ENCODE measurements at places on chromosomes 1 and 21. TPM values are rescaled to one million over a fixed set of nuclear protein-coding genes. Genes with fewer than 3 reads are reported as not detected.

- H3K27ac ChIP-seq: no peak overlapping the region
- no peak overlapping the region for H3K4me3 ChIP-seq
- H3K27me3 ChIP-seq: no peaks in the 10 kb centered on the region
- H3K36me3 ChIP-seq: no peaks in the 10 kb centered on the region
- DNase-seq: no peak
Measured at GRCh38 chr1:96598416-96599168, 123.0 kb upstream of the PTBP2 start.

DNA sequence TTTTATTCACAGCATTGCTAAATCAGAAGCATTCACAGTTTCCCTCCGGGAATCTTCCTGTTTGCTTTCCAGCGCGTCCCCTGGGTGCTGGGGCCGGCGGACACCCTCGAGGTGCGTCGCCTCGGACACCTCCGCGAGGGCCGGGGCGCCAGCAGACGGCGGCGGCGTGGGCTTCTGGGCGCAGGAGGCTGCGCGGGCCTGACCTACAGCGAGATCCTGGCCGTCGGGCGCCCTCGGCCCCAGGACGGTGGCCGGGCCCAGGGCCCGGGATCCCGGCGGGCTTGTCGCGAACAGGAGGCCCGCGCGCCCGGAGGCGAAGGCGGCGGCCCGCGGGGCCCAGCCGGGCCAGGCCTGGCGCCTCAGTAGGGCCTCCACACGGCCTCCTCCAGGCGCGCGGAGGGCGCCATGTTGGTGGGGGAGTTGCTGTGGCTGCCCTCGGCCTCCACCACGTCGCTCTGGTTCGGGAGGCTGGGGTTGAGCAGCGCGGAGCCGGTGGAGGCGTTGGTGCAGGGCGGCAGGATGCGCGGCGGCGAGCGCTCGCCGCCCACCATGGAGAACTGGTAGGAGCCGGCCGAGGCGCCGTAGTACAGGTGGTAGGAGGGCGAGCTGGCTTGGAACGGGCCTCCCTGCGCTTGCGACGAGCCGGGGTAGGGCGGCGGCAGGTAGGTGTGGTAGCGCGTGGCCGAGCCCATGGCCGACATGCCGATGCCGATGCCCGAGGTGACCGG is 123.1 kb downstream of the CLIC6 start:
- H3K4me1 ChIP-seq: no peaks in the 10 kb centered on the region
- no peak overlapping the region for H3K27ac ChIP-seq
- H3K4me3 ChIP-seq: no peak overlapping the region

- no peaks in the 10 kb centered on the region for H3K4me1 ChIP-seq
- no peak overlapping the region for H3K27ac ChIP-seq
- H3K36me3 ChIP-seq: no peaks in the 10 kb centered on the region
- H3K4me3 ChIP-seq: no peak overlapping the region
- no peaks in the 10 kb centered on the region for H3K27me3 ChIP-seq
Measured at GRCh38 chr1:82690411-82690810, 889.7 kb downstream of the ADGRL2 start.

DNA sequence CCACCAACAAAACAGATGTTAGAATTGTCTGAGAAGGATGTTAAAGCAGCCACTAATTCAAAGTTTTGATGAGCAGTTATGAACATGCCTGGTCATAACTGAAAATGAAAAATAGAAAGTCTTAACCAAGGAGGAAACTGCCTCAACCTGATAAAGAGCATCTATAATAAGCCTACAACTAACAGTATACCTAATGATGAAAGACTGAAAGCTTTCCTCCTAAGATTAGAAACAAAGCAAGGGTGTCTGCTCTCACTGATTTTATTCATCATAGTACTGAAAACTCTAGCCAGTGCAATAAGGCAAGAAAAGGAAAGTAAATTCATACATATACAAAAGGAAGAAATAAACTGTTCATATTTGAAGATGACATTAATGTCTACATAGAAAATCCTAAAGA is 82.0 kb downstream of the KCNK1 start:
- no peaks in the 10 kb centered on the region for H3K36me3 ChIP-seq
- no peak for DNase-seq
- no peaks in the 10 kb centered on the region for H3K4me1 ChIP-seq
- no peaks in the 10 kb centered on the region for H3K27me3 ChIP-seq
- H3K4me3 ChIP-seq: no peak overlapping the region

DNA sequence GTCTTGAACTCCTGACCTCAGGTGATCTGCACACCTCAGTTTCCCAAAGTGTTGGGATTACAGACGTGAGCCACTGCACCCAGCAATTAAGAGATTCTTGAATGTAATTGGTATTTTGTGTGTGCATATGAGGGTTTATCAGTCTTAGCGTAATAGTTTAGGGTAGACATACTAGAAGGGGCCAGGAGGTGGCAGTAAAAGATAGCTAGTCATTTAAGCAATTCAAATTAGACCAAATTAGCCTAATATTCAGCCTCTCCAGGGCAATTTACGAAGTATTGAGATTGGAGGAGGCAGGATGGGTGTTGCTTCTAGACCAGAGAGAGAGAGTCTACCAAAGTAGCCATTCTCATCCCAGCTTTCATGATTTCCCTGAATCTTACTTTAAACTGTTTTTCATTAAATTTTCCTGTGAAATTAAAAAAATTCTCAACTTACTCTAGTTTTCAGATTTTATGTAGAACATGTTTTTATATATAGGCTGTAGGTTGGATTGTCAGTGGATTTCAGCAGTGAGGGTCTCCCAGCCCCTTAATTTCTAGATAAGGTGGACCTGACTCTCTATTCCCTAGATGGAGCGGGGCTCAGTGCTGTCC is 119.7 kb downstream of the HHAT start:
- H3K27ac ChIP-seq: no peak overlapping the region
- no peak overlapping the region for H3K4me3 ChIP-seq
- no peaks in the 10 kb centered on the region for H3K27me3 ChIP-seq
- no peak for DNase-seq
- H3K4me1 ChIP-seq: peaks cover 10% of the 10 kb centered on the region
- no peaks in the 10 kb centered on the region for H3K36me3 ChIP-seq

The LCE1F gene
- not detected for total RNA-seq

Data from activated naive CD8-positive, alpha-beta T cell treated with anti-CD3 and anti-CD28 coated beads, Interleukin-2, amount 10 ng/mL, durations not matched to agents 7 days and 5 days (primary cell).